ENCODE measurements at places on chromosomes 4 and X.

- DNase-seq = no peak
Observed at GRCh38 chr4:86816501-86817273, 32.5 kb downstream of the SLC10A6 start.

GRCh38 chr4:112214390-112215264 lies 17.0 kb upstream of the AP1AR start:
- no peak for DNase-seq

DNA sequence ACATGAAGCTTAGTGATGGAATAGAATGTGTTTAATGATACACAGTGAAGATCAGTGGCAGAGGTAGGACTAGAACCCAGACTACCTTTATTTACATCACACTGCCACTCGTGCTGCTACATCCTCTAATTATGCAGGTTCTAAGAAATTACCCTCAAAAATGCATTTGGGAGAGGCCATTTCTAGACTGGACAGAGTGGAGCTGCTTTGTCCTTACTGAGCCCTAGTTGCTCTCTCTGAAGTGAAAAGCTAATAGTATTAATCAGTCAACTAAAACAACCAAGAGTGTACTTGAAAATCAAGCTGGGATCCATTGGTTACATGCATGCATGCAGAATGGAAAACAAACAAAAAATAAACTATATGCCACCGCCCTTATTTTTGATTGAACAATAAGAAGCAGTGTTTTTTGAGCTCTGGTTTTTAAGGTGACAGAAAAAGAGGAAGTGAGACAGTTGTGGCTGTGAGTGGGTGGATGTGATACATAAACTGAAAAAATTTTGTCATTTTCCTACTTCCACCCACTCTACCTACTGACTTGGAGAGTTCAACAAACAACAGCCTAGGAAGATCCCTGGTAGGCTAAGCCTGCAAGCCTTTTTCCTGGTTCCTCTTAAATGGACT lies 6.8 kb upstream of the VSIG4 start:
- no peak for DNase-seq

DNA sequence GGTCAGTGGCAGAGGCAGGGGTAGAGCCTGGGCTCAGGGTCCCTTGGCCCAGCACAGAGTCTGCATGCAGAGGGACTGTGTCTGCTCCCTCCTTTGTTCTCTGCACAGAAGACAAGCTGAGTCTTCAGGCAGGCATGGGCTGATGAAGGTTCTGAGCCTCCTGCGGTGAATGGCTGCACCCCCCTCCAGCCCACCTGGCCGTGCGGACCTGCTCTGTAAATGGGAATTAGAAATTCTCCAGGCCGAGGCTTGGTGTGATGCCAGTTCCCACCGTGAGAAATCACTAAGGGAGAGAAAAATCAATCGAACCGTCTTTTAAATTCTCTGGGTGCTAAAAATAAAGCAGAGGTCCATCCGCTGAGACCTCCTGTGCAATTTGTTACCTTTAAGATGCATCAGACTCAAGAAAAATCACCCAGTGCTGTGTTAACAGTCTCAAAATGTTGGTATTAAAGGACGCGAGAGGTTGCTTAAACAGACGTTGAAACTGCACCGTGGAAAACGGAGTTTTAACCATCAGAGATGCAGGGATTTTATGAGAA lies 96.0 kb downstream of the WFS1 start:
- DNase-seq = no peak

DNA sequence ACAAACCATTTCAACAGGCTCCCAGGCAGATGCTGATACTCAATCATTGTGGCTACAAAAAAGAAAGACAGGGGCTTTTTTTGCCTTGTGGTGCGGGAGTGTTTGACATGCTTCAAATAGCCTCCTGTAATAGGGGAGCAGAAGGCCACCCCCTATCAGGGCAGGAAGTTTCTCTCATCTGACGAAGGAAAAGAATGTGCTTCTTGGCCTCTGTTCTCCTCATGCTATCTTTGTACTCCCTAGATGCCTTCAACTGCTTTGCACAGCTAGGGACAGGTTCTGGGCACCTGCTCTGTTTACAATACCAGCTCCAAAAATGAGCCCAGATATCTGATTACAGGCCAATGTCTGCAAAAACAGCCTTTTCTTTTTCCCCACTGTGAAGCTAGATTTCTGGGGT lies 391.1 kb downstream of the STIM2 start:
- no peak for DNase-seq

Data from stimulated activated CD8-positive, alpha-beta memory T cell treated with anti-CD3 and anti-CD28 coated beads, Interleukin-4, amount 100 ng/mL, for 24 hours (primary cell).